Pons (tissue), 1 donor: ENCODE measurements at places on chromosomes 4 and X.

DNA sequence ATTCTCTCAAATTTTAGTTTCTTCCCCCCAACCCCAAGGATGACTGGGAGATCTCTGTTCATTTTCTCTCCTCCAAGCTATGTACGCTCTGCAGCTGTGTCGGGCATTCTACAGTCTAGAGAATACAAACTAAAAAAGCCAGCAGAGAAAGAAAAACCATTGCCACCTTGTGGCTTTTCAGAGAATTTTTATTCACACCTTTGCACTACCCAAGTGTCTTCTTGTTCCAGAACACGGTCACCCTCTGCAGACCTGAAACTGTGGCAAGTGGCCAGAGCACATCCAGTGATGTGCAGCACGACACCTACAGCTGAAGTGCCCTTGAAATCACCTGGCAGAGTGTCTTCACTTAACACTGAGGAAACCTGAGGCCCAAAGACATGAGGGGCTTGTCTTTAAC, 68.6 kb downstream of the CHST7 start:
- no peak for DNase-seq

DNA sequence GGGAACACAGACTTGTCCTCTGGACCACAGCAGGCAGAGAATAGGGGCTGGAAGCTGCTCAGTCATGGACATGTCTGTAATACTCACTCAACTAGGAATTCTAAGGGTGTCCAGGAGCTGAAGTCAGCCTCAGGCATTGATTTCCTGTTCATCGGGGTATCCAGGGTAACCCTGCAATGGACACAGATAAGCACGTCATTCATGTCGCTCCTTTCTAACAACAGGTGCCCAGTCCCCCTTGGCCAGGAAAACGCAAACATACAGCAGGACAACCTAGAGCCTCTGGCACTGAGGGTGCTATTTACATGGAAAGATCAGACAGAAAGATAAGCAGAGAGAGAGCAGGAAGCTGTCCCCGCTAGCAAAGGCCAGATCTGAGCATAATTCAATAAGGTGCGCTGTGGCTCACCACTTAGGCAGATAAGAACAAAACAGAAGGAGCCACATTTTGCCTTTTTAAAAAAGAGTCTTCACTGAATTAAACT, 21.3 kb downstream of the QDPR start:
- DNase-seq = no peak

DNA sequence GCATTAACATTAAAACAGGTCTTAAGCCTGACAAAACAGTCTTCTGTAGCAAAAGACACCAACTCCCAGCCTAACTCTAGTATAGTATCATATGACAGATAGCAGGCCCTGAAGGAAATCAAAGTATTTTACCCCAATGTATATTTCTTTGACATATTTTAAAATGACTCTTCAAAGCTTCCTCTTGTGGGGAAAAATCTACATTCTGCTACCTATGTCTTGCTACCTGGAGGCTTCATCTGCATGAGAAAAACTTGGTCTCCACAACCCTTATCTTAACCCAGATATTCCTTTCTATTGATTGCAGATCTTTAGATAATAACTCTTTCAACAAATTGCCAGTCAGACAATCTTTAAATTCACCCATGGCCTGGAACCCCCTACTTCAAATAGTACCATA, 1620.4 kb downstream of the PCDH7 start:
- DNase-seq = no peak

- no peak for DNase-seq
Observed at GRCh38 chr4:186144198-186144945, 39.9 kb downstream of the FAM149A start.

GRCh38 chrX:150573702-150574101, 5.3 kb downstream of the MTM1 start:
- no peak for DNase-seq

DNA sequence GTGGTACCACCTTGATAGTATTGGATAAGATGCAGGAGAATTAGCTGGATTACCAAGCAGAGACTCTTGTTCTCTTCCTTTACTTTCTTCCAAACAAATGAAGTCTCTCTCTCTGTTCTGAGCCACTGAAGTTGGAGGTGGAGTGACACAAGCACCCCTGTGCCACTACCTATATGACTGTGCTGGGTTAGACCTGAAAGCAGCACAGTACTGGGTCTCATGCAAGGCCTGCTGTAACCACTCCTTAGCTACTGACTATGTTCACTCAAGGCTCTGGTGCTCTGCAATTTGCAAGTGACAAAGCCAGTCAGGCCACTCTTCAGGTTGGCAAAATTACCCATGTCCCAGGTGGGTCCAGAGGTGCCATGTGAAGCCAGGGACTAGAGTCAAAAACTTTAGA, 389.6 kb upstream of the MAOA start:
- no peak for DNase-seq

DNA sequence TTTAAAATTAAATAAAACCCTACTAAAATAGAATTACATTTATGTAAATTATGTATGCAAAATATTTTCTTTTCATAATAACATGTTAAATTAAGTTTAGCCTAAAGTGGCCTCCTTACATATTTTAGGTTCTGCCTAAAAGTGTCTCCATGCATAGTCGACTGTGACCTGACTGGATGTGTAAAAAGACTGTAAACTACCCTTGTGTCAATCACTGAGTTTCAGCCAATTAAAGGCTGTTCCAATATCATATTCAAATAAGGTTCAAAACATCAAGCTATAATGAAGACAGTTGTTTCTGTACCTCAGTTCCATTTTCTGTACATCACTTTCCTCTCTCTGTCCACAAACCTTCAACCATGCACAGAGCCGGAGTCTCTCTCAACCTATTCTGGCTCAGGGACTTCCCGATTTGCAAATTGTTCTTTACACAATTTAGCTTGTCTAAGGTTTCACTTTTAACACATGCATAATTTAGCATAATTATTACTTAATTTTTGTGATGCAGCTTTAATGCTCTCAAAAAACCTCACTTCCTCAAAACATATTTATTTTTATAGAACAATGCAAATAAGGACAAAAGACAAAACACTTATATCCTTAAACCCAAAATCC, 60.1 kb downstream of the SH3RF1 start:
- DNase-seq = no peak

DNA sequence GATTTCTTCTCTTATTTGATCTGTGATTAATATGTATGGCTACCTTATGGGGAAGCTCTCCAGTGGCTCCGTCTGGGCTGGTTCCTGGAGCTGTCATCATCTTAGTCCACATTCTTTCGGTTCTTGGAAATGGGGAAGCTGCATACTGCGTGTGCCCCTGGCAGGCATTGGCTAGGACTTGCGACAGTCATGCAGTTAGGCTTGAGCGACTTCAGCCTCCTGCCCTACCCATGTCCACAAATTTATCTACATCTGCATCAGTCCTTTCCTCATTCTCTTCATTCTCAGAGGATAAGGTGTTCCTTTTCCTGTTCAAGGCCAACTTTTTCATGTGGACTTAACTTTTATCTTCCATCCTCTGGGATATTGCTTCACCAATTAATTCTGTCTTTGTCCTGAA, 214.2 kb downstream of the RELL1 start:
- peak; percentile 38 for DNase-seq

- DNase-seq = no peak
Observed at GRCh38 chr4:112140536-112140935, 4.7 kb upstream of the FAM241A start.

GRCh38 chrX:17592117-17592516, 145.2 kb upstream of the SCML1 start:
- no peak for DNase-seq

DNA sequence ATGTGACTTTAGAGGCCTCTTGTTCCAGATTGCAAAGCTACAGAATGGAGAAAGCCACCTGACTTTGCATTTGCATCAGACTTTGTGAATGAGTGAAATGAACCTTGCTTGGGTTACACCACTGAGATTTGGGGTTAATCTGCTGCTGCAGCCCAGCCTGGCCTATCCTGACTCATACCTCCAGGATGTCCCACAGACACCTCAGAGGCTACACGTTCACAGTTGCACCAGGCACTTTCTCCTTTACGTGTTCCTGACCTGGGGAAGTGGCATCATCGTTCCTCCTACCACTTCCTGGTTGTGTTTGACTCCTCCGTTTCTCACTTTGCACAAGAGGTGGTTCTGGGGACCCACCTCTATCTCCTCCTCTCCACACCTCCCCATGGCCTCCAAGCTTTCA, 9.2 kb upstream of the SORCS2 start:
- DNase-seq = no peak

- DNase-seq = peak; percentile 44
Observed at GRCh38 chr4:106160560-106160959, 155.4 kb downstream of the TBCK start.

- DNase-seq = no peak
Observed at GRCh38 chr4:821631-822030, 4.3 kb downstream of the CPLX1 start.

- peak; percentile 58 for DNase-seq
Observed at GRCh38 chr4:186701273-186701672, 22.4 kb downstream of the FAT1 start.

DNA sequence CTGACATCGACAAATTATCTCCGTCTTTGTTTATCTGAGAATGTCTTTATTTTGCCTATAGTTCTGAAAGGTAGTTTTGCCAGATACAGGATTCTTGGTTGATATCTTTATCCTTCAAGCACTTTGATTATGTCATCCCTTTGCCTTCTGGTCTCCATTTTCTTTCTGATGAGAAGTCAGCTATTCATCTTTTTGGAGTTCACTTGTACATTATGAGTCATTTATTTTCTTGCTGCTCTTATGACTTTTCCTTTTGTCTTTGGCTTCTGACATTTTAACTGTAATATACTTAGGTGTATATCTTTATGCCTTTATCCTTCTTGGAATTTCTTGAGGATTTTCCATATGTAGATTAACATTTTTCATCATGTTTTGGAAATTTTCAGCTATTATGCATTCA, 51.4 kb downstream of the SHROOM4 start:
- DNase-seq = no peak

GRCh38 chr4:78297116-78297800, 240.1 kb downstream of the FRAS1 start:
- peak; percentile 29 for DNase-seq

- no peak for DNase-seq
Observed at GRCh38 chrX:153651540-153652079, 4.6 kb downstream of the DUSP9 start.
